ENCODE measurements at places on chromosomes 11 and 22.

DNA sequence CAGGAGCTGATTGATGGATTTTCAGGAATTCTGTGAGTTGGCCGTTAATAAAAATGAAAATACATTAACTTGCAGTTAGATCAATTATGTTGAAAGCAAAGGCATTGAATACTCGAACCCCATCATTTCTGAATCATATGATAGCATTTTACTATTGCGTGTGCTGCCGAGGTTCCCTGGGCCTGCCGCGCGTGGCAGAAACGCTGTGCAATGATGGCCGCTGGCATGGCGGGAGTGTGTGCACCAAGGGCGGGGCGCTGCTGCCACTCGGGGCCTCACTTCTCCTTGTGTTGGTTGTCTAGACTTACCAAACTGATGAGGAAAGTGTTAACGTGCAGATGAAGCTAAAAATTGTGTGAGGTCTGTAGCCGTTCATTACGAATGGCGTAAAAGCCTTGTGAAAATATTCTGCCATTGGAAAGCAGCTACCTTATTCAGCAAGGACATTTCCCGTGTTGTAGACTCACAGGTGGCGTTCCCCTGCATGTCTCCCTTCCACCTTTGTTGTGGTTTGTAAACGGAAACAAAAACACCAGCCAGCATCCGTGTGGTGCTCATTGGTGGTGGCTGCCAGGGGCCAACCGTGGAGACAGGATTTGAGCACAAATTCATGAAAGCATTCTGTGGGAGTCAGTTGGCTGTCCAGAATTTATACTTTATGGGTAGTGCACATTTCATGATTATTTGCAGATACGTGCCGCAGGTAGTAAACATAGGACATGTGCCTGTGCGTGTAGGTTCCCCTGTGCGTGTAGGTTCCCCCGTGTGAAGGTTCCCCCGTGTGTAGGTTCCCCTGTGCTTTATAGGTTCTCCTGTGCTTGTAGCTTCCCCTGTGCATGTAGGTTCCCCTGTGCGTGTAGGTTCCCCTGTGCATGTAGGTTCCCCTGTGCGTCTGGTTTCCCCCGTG lies 5.9 kb upstream of the GRAMD4 start:
- DNase-seq = peak; percentile 82

- no peak for DNase-seq
These were observed 40.7 kb downstream of the JHY start for GRCh38 chr11:122923302-122923701.

DNA sequence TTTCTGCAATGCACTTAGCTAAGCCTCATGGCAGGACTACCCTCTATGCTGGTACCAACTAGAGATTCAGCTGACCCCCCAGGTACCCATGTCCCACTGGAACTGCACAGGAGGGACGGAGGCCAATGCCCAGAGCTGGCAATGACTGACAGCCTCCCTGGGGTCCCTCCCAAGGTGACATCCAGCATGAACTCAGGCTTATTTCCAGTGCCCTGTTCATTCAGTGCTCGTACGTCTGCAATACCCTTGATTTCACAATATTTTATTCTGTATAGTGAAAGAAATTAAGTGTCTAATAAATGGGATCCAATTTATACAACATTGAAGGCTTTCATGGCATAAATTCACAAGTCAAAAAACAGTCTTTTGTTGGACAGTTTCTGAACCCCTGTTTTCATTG lies 20.2 kb downstream of the ETS1 start:
- no peak for DNase-seq

DNA sequence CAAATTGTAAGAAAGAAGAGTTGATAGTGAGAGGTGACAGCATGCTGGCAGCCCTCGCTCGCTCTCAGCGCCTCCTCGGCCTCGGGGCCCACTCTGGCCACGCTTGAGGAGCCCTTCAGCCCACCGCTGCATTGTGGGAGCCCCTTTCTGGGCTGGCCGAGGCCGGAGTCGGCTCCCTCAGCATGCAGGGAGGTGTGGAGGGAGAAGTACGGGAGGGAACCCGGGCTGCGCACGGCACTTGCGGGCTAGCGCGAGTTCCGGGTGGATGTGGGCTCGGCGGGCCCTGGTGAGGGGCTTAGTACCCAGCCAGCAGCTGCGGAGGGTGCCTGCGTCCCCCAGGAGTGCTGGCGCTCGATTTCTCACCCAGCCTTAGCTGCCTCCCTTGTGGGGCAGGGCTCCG lies 539.7 kb upstream of the CCDC179 start:
- DNase-seq = no peak

Data from activated CD4-positive, alpha-beta T cell treated with anti-CD3 and anti-CD28 coated beads for 36 hours (primary cell).